ENCODE measurements at places on chromosomes 7 and 10. TPM values are rescaled to one million over a fixed set of nuclear protein-coding genes. Genes with fewer than 3 reads are reported as not detected.

Gene ELAPOR2
- total RNA-seq: 10.7 TPM

- no peaks in the 10 kb centered on the region for H3K27me3 ChIP-seq
- H3K36me3 ChIP-seq: no peaks in the 10 kb centered on the region
- H3K27ac ChIP-seq: no peak overlapping the region
Observed at GRCh38 chr7:83547526-83547925, 101.4 kb downstream of the SEMA3E start.

Gene PRLHR
- not detected for total RNA-seq

Gene UCN3
- total RNA-seq: not detected

Gene TMEM270
- not detected for total RNA-seq

DNA sequence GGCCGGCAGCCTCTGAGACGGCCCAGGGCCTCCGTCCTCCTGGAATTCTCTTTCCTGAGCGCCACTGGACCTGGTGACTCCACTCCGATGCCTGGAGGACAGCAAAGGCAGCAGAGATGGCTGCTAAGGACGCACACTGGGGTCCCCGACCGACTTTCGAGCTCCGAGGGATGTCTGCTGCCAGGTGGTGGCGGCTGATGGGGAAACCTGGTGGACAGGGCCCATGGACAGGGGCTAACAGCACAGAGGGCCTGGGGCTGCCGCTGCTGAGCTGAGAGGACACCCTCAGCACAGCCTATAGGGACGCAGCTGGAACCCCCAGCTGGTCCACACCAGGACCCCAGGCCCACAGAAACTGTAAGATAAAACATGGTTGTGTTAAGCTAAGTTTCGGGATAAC, 366.3 kb downstream of the DNAJB6 start:
- H3K4me3 ChIP-seq: no peak overlapping the region
- no peak overlapping the region for H3K27ac ChIP-seq
- H3K4me1 ChIP-seq: no peaks in the 10 kb centered on the region

DNA sequence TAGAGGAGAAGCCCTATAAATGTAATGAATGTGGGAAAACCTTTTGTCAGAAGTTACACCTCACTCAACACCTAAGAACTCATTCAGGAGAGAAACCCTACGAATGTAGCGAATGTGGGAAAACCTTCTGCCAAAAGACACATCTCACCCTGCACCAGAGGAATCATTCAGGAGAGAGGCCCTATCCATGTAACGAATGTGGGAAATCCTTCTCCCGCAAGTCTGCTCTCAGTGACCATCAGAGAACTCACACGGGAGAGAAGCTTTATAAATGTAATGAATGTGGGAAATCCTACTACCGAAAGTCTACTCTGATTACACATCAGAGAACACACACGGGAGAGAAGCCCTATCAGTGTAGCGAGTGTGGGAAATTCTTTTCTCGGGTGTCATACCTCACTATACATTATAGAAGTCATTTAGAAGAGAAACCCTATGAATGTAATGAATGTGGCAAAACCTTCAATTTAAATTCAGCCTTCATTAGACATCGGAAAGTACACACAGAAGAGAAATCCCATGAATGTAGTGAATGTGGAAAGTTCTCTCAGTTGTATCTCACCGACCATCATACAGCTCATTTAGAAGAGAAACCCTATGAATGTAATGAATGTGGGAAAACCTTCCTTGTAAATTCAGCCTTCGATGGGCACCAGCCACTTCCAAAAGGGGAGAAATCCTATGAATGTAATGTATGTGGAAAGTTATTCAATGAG, 18.9 kb downstream of the RBAK start:
- DNase-seq: no peak
- no peaks in the 10 kb centered on the region for H3K4me1 ChIP-seq
- no peaks in the 10 kb centered on the region for H3K27me3 ChIP-seq

Gene HMX3
- total RNA-seq: not detected

GRCh38 chr10:96532523-96532922, 18.8 kb upstream of the TLL2 start:
- H3K36me3 ChIP-seq: peaks cover 33% of the 10 kb centered on the region
- H3K4me3 ChIP-seq: no peak overlapping the region
- H3K4me1 ChIP-seq: no peaks in the 10 kb centered on the region
- DNase-seq: no peak

DNA sequence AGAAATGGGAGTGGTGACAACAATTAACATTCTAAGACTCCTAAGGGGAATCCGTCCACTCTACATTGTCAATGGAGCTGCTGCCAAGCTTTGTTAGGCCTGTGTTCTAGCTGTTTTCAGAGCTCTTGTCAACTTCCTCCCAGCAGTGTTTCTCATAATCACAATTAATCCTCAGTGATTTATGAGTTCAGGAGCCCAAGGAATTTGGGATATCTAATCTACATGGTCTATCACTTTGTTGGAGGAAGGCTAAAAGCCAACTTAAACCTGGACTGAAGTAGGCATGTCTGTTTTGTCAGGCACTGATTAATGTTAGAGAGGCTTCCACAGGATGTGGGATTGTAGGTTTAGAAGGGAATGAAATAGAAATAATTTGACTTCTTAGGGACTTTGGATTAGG, 10.2 kb upstream of the OR2F2 start:
- DNase-seq: no peak
- H3K27me3 ChIP-seq: no peaks in the 10 kb centered on the region
- H3K4me3 ChIP-seq: no peak overlapping the region
- no peaks in the 10 kb centered on the region for H3K4me1 ChIP-seq

Gene MRC1
- 120 TPM for total RNA-seq

- no peaks in the 10 kb centered on the region for H3K36me3 ChIP-seq
- H3K4me1 ChIP-seq: no peaks in the 10 kb centered on the region
- DNase-seq: peak; percentile 51
- no peak overlapping the region for H3K27ac ChIP-seq
Observed at GRCh38 chr10:129614341-129614740, 147.3 kb downstream of the MGMT start.

GRCh38 chr10:86804805-86805204, 48.4 kb downstream of the BMPR1A start:
- H3K4me3 ChIP-seq: no peak overlapping the region
- no peaks in the 10 kb centered on the region for H3K4me1 ChIP-seq
- no peaks in the 10 kb centered on the region for H3K36me3 ChIP-seq
- no peak overlapping the region for H3K27ac ChIP-seq
- DNase-seq: no peak
- no peaks in the 10 kb centered on the region for H3K27me3 ChIP-seq

Gene HECW1
- 3.2 TPM for total RNA-seq

GRCh38 chr10:18650404-18650997, 886 bp downstream of the NSUN6 start:
- H3K4me3 ChIP-seq: peak overlapping the region; percentile 60
- H3K27ac ChIP-seq: no peak overlapping the region
- H3K27me3 ChIP-seq: no peaks in the 10 kb centered on the region
- DNase-seq: no peak

Measured in adrenal gland (tissue), 19 donors.